Stimulated activated CD8-positive, alpha-beta memory T cell treated with anti-CD3 and anti-CD28 coated beads, Interleukin-15, amount 100 ng/mL, for 24 hours (primary cell): ENCODE measurements at places on chromosomes 13 and 19.

- DNase-seq, result no peak
Measured at GRCh38 chr13:51601601-51602565, 17.6 kb downstream of the WDFY2 start.

DNA sequence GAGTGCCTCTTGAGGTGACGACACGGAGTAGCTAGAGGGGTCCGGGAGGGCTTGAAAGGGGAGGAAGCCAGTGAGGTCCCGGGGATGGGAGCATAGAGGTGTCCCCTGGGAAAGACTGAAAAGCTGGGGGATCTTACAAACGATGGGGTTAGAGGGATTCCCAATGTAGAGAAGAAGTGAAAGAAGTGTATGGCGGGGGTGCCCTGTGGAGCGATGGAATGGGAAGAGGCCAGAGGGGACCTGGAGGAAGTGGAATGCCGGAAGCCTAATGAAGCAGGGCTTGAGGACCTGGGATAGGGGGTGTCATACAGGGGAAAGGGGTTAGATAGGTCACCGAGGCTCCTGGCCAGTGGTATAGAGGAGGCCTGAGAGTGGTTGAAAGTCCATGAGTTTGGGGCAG, 580 bp downstream of the AP2A1 start:
- DNase-seq, result no peak

- no peak for DNase-seq
Measured at GRCh38 chr19:5153601-5154128, 184.8 kb downstream of the KDM4B start.

- DNase-seq, result no peak
Measured at GRCh38 chr13:111868716-111869115, 198.2 kb upstream of the SOX1 start.

DNA sequence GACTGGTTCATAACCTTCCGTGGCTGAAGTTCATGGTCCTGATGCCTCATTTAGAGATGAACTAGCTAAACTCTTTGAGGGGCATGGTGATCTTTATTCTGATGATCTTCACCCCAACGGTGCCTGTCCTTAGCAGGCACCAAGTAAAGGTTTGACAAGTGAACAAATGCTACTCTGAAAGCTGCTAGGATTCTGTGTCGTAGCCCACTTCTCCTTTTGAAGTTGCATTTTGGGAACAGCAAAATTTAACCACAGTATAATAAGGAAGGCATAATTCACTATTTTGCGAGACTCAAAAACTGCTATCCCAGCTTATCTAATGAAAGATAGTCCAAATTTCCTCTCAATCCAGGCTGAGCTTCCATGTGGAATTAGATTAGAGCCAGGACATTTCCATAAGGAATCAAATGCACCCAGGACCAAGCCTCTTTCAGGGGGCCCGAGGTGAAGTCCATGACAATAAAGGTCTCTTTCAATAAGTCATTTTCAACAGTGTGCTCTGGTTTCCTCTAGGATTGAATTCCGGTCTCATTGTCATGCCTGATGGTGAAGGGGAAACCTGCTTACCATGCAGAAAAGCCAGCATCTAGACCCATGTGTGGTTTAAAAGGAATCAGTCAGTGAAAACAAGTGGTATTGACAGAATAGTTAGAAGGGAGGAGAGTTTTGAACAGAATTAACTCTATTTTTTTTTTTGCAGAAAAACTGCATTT, 23.1 kb downstream of the SIAH3 start:
- DNase-seq, result no peak

- no peak for DNase-seq
Measured at GRCh38 chr19:30879225-30879624, 470.0 kb downstream of the TSHZ3 start.

GRCh38 chr13:69202996-69203395, 904.6 kb upstream of the ATXN8OS start:
- no peak for DNase-seq

DNA sequence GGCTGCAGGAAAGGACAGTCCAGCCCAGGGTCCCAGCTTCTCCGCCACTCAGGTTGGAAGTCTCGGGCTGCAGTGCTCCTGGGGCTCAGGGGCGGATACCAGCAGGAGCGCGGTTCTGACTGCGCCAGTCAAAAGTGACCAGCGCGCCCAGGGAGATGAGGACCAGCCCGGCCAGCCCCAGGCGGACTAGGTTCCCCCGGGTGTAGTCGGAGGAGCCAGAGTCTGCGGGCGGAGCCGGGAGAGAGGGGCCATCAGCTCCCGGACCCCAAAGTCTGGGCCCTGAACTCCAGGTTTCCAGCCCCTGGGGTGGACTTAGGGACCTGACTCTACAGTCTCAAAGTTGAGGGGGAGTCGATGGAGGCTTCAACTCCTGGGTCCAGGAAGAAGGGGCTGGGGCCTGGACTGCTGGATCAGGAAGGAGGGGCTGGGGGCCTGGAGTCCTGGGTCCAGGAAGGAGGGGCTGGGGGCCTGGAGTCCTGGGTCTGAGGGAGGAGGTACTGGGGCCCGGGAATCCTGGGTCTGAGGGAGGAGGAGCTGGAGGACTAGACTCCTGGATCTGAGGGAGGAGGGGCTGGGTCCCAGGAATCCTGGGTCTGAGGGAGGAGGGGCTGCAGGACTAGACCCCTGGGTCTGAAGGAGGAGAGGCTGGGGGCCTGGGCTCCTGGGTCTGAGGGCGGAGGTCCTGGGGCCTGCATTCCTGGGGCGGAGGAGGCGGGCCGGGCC, 5.3 kb downstream of the OSCAR start:
- no peak for DNase-seq

DNA sequence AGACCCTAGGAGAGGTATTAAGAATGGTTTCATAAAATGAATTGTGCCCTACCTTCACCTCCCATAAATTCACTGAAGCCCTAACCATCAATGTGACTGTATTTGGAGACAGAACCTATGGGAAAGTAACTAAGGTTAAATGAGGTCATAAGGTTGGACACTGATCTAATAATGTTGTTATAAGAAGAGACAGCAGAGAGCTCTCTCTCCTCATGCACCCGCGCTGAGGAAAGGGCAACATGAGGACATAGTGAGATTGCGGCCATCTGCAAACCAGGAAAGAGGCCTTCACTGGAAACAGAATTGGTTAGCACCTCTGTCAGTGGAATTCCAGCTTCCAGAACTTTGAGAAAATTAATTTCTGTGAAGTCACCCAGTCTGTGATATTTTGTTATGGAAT, 1396.1 kb upstream of the MIR17HG start:
- no peak for DNase-seq

DNA sequence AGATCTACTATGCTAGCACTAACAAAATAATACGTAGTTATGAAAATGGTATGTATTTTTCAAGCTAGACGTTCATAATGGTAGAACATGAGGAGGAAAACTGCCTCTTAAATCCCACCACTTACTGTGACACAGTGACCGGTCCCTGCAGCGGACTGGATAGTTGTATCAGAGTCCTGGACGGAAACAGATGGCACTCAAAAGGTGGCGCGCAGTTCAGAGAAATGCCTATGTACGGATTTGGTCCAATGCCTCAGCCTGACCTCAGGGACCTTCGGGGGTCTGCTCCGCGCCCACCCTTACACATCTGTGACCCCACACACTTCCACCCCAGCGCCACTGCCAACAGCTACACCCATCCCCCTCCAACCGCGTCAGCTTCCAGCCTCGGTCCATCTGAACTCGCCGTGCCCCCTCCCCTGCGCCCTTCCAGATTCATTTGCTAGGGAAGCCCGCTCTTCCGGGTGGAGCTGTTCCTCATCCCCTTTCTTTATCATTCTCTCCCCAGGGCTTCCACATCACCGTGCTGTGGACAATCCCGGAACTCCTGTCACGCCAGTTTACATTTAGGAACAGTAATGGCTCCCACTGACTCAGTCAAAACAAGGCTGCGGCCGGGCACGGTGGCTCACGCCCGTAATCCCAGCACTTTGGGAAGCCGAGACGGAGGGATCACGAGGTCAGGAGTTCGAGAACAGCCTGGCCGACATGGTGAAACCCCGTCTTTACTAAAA, 792 bp upstream of the LENG8 start:
- peak; percentile 33 for DNase-seq

DNA sequence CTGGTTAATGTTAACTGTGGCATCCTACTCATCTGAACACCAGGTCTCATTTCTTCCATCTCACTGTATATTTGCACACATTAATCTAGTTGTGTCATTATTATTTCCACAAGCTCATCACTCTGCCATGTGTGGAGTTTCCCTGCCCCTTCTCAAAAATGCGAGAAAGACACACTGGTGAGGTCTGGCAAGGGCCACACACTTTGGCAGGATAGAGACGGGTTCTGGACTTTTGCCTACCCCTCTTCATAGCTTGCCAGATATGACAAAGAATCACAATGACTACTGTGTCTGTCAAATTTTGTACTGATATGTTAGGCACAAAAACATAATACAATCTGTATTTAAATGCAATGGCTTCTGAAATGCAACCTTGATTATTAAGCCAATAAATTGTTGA, 12.9 kb downstream of the GPR12 start:
- no peak for DNase-seq

- DNase-seq, result no peak
Measured at GRCh38 chr13:105327581-105328126, 1207.8 kb downstream of the EFNB2 start.

- no peak for DNase-seq
Measured at GRCh38 chr19:3142292-3142670, 6.4 kb downstream of the GNA15 start.

- no peak for DNase-seq
Measured at GRCh38 chr19:45448887-45449299, 18.9 kb upstream of the FOSB start.

- no peak for DNase-seq
Measured at GRCh38 chr19:24098359-24098758, 11.4 kb downstream of the ZNF254 start.

- no peak for DNase-seq
Measured at GRCh38 chr19:58479303-58479702, 3.2 kb downstream of the ZNF446 start.

GRCh38 chr13:41554626-41555386, 97.5 kb downstream of the RGCC start:
- DNase-seq, result no peak

- no peak for DNase-seq
Measured at GRCh38 chr19:17254636-17255035, 8.9 kb upstream of the NR2F6 start.

DNA sequence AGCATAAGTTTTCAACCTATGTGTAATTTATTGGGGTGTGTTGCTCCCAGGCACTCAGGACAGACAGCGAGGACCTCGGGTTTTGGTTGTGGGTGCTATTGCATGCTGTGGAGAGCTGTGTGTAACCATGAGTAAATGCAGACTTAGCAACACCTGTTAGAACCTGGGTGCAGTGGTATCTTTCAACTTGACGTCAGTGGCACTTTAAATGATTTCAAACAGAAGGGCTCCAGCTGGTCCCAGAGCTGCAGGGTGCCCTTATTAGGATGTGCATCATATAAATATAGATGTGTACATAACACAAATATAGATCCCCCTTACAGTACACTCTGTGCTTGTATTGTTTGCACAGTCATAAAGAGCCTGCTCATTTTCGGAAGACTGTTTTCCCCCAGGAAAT, 228.3 kb upstream of the IRS2 start:
- no peak for DNase-seq

- DNase-seq, result no peak
Measured at GRCh38 chr19:1538978-1539377, 15.1 kb downstream of the PLK5 start.

DNA sequence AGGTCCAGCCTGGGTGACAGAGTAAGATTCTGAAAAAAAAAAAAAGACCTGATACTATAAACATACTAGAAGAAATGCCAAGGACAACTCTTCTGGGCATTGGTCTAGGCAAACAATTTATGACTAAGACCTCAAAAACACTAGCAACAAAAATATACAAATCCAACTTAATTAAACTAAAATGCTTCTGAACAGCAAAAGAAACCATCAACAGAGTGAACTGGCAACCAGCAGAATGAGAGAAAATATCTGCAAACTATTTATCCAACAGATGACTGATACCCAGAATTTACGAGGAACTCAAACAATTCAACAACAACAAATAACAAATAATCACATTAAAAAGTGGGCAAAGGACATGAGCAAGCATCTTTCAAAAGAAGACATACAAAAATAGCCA, 26.8 kb upstream of the GPC6 start:
- DNase-seq, result no peak

DNA sequence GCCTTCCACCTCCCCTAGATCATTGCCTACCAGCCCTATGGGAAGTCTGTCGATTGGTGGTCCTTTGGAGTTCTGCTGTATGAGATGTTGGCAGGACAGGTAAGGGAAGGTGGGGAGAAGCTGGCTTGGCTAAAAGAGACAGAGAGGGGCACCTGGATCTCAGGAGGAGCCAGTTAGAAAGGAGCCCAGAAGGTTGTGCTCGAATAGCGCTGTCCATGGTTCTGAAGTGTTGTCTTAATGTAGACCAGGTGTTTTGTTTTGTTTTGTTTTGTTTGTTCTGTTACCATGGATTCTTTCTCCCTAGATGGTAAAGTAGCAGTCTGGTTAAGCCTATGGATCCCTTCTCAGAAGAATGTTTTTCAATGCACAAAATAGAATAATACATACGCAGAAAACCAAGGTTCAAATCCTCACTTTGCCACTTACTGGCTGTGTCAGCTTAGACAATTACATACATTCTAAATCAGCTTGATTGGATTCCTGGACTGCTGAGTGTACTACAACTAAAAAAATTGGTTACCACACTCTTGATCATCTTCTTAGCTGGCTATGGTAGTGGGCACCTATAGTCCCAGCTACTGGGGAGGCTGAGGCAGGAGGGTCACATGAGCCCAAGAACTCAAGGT, 5.9 kb upstream of the CACNG7 start:
- DNase-seq, result no peak

DNA sequence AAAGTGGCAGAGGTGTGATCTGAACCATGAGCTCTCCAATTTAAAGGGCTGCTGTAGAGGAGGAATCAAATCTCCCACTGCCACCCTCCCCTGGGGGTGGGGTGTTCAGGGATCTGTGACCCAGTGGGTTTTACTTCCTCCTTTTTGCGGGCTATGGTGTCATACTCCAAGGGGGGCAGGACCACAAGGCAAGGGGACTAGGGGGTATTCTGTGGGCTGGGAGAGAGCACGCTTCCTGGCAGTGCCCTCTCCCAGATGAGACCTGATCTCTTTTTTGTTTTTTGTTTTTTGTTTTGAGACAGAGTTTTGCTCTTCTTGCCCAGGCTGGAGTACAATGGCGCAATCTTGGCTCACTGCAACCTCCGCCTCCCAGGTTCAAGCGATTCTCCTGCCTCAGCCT, 10.3 kb downstream of the PLD3 start:
- no peak for DNase-seq

DNA sequence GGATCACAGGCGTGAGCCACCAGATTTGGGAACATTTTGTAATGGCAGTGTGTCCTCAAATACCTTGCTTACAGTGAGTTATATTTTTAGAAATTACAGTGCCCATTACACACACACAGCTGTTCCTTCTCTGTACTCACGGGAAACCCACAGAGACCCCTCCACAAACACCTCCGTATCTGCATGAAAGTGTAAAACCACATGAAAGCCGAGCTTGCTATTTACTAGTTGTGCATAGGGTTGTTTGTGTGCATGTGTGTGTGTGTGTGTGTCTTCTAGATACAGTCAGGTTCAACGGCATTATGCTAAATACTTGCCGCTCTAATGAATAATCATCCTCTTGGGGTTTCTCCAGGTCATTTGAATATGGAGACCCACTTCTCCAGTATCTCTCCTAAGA, 22.3 kb upstream of the LILRA2 start:
- DNase-seq, result no peak

- no peak for DNase-seq
Measured at GRCh38 chr13:97879646-97880310, 73.7 kb upstream of the IPO5 start.

GRCh38 chr13:29980339-29980738, 129.9 kb upstream of the UBL3 start:
- no peak for DNase-seq

- no peak for DNase-seq
Measured at GRCh38 chr19:34888091-34888490, 38.6 kb upstream of the ZNF30 start.

GRCh38 chr13:84951128-84951527, 848.1 kb downstream of the SLITRK6 start:
- no peak for DNase-seq
